ENCODE measurements at places on chromosomes 5 and 9.

- DNase-seq: no peak
Observed at GRCh38 chr5:174459071-174459702, 265.2 kb upstream of the MSX2 start.

- DNase-seq: no peak
Observed at GRCh38 chr9:131480258-131480657, 22.5 kb upstream of the POMT1 start.

DNA sequence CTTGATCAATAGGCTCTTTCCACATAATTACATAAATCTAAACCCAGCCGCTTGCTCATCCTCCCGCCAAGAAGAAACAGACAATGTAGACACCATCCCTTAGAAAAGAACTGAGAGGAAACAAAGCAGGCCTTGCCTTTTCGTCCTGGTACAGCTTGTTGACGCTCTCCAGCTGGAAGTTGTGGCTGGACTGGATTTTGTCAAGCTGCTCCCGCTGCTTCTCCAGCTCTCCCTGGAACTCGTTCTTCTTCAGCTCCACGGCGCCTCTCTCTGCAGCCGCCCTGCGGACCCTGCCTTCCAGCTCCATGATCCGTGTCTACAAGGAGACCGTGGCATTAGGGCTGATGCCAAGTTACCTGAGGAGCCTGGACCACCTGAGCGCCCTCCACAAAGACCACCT, 22.1 kb downstream of the GOLM1 start:
- DNase-seq: no peak

GRCh38 chr5:112419986-112420864, 1.1 kb upstream of the EPB41L4A start:
- DNase-seq: peak; percentile 27

GRCh38 chr5:89010512-89010911, 127.5 kb upstream of the MEF2C start:
- no peak for DNase-seq

DNA sequence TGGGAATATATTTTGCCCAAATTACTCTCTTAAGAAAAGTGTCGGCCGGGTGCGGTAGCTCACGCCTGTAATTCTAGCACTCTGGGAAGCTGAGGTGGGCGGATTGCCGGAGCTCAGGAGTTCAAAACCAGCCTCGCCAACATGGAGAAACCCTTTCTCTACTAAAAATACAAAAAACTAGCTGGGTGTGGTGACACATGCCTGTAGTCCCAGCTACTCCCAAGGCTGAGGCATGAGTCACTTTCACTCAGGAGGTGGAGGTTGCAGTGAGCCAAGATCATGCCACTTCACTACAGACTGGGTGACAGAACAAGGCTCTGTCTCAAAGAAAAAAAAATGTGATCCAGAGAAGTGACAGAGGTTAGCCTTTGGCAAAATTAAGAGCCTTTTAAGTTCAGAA, 26.4 kb upstream of the TMEM171 start:
- no peak for DNase-seq

- no peak for DNase-seq
Observed at GRCh38 chr5:155996123-155996522, 330.8 kb upstream of the SGCD start.

DNA sequence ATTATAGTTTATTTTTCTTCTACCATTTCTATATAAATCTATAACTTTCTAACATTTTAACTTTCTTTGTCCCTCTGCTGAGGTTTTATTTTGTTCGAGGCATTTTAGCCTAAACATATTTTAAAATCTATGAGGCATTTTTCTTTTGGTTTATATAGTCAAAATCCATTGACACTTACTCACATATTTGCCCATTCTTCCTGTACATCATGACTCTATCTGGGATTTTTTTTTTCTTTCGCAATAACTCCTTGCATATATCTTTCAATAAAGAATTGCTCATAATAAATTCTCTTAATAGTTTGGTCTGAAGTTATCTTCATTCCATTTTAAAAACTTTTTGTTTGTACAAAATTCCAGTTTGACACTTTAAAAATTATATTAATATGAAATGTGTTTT, 632.3 kb downstream of the TLE4 start:
- DNase-seq: no peak

DNA sequence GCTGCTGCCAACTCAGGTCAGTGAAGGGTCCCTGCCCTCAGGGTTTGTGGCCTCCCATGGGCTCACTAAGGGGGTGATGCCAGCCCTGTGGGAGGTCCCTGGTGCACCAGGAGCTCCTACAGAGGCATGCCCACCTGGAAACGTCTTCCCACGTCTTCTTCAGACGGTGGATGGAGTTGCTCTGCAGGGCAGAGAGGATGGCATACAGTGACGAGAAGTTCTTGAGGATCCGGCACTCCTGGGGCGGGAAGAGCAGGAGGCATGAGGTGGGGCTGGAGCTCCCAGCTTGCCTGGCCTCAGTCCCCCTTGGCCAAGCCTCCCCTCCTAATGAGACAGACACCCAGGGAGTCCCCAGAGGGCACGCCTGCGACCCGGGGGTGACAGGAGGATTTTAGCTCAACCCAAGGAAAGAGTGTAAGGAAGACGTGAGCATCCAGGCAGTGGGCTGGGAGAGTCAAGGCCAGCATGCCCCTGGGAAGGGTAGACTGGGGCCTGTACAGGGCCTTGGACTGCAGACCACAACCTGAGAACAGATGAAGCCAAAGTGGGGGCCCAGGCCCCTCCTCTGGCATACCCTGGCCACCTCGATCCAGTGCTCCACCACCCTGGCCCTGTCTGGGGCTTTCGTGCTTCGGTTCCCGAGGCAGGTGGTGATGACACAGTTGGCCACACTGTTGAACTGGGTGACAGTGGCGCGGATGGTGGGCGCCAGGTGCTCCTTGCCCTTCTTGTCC, 14.4 kb downstream of the RALGDS start:
- DNase-seq: no peak

DNA sequence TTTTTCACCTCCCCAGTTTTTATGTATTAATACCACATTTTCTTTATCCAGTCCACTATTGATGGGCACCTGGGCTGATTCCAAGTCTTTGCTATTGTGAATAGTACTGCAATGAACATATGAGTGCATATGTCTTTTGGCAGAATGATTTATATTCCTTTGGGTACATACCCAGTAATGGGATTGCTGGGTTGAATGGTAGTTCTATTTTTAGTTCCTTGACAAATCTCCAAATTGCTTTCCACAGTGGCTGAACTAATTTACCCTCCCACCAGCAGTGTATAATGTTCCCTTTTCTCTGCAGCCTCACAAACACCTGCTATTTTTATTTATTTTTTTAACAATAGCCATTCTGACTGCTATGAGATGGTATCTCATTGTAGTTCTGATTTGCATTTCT, 340.2 kb downstream of the ADAMTS6 start:
- DNase-seq: no peak

DNA sequence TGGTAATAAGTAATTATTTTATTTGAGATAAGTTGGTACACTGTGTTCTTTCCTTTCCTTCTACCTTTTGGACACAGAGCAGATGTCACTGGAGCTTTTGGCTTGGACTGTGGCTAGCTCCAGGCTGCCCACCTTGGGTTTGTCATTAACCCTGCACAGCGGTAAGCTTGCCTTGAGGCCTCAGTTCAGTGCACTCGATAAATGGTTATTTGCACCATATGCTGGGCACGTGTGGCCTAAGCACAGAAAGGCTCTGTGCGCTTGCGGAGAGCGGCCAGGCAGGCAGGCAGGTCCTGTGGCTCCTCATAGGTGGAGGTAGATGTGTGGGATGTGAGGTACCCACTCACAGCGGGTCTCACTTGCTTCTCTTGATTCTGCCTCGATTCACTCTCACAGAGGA, 30.0 kb upstream of the TENT4A start:
- no peak for DNase-seq

GRCh38 chr9:1461812-1462211, 411.7 kb downstream of the DMRT2 start:
- no peak for DNase-seq

DNA sequence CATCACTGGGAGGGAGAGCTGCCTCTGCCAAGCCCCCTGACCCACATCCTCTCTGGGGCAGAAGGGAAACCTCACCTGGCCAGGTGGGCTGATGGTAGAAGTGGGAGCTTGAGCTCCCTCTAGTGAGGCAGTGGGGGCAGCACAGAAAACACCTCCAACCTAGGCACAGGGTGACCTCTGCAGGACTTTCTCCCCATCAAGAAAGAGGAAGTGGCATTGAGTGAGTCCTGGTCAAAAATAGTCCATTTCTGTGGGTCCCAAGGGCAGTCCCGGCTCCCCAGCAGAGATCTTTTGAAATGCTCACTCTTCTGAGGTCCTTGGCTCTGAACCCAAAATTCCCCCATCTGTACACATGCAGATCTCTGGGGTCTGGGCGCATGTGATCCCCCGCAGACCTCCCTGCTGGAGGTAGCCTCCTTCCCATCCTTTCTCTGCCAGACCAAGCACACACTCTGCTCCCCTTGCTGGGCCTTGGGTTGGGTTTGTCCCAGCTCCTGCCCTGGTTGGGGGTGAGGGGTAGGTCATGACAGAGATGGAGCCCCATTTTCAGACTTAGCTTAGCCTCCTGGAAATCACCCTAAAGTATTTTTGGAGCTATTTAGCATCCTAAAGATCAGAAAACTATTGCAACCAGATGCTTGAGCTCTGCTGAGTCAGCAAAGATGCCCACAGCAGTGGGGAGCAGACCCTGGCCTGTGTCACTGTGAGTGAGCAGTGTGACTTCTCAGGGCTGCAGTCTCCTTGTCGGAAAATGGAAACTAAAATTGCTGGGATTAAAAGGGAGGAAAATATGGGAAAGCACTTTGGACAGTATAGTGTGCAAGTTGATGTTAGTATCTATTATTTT, 41.6 kb upstream of the LCP2 start:
- DNase-seq: peak; percentile 43

GRCh38 chr5:156531199-156531598, 204.2 kb downstream of the SGCD start:
- DNase-seq: no peak

- DNase-seq: no peak
Observed at GRCh38 chr9:98983295-98984268, 39.9 kb downstream of the COL15A1 start.

DNA sequence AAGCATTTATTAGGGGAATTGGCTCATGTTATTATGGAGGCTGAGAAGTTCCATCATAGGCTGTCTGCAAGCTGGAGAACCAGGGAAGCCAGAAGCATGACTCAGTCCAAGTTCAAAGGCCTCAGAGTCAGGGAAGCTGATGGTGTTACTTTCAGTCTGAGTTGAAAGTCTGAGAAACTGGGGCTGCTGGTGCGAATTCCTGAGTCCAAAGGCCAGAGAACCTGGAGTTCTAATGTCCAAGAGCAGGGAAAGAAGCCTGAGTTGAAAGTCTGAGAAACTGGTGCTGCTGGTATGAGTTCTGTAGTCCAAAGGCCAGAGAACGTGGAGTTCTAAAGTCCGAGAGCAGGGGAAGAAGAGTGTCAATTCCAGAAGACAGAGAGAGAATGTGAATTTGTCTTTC, 641.1 kb downstream of the ISL1 start:
- no peak for DNase-seq
